ENCODE measurements at places on chromosomes 6 and 20. TPM values are rescaled to one million over a fixed set of nuclear protein-coding genes. Genes with fewer than 3 reads are reported as not detected.

The SLC44A4 gene
- total RNA-seq, result not detected

The HLA-E gene
- 254 TPM for total RNA-seq

The SEL1L2 gene
- total RNA-seq, result not detected

The MAP3K5 gene
- total RNA-seq, result 45.2 TPM

The TREM2 gene
- total RNA-seq, result under 0.01 TPM

The LAMA4 gene
- 494 TPM for total RNA-seq

The ASXL1 gene
- 29.3 TPM for total RNA-seq

The IPCEF1 gene
- total RNA-seq, result 0.26 TPM

Measured in fibroblast of lung (primary cell).